ENCODE measurements at places on chromosomes 6 and 20.
A peak's percentile ranks its signal among the peaks of the same experiment; 100 is the strongest.

GRCh38 chr6:139288496-139289040 is 3.2 kb downstream of the TXLNB start:
- no peak for DNase-seq

- peak; percentile 54 for DNase-seq
These were observed 126.3 kb downstream of the CARMIL1 start for GRCh38 chr6:25405442-25405841.

DNA sequence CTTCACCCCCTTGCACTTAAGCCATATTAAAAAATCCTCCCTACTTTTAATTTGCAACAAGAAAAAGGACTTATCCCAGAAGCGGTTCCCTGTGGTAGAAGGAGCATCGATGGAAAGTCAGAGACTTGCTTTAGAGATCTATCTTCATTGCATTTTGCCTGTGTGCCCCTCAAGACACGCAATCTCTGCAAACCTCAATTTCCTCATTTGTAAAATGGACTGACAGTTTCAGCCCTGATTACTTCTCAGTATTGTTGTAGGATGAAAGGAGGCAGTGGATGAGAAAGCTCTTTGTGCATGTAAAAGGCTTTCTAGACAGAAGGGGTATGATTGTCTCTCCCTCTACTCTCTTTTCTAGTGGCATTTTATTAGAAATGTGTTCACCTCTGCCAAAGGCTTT is 410.2 kb downstream of the CDC5L start:
- DNase-seq: peak; percentile 49

- DNase-seq: no peak
These were observed 240.0 kb downstream of the TMEM242 start for GRCh38 chr6:157083343-157083742.

DNA sequence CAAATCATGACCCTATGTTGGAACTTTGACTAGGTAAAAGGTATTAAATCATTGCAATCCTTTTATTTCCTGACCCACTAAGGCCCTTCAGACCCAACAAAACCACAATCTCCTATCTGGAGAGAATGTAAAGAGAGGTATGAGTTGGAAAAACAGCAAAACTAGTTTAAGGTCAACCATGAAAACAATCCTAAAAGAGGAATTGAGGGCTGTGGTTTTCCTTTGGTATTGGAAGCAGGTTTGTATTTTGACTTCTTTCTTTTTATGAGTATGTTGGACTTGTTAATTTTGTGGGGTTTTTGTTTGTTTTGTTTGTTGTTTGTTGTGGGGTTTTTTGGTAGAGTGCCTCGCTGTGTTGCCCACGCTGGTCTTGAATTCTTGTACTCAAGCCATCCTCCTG is 4.7 kb upstream of the SEC63 start:
- DNase-seq: no peak

DNA sequence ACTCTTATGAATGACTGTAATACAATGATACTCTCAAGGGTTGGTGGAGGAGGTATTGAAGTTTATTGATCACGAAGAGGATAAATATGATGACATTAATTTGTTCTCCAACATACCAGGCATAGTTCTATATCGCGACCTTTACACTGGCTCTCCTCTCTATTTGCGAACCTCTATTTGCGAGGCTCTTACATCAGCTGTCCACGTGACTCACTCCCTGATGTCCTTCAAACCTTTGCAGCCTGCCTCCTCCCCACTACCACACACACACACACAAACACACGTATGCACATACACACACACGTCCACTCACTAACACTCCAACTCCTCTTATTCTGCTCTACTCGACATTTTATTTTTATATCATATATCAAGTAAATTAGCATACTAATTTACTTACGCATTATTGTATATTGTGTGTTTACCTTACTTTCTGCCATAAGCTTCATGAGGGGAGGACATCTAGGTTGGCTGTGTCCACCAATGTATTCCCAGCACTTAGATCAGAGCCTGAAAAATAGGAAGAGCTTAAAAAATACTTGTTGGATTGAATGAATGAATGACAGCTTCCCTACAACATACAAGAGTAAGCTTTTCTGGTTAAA is 53.3 kb upstream of the TNFRSF21 start:
- DNase-seq: no peak

- no peak for DNase-seq
These were observed 246.0 kb upstream of the TENT5A start for GRCh38 chr6:81998432-81998831.

DNA sequence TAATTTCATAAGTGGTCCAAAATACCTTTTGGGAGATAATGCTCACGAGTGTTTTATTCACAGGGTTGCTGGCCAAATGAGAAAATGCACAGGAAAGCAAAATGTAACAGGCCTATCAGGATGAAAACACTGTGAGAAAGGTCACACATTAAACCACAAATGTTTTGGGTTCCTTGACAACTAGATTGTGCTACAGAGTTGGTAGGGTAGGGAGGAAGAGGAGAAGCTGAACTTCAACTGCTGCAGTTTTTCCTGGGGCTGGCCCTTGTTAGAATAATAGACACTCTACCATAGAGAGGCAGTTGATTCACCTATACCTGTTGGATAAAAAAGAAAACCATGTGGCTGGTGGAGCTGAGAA is 28.1 kb upstream of the PAQR8 start:
- DNase-seq: no peak

DNA sequence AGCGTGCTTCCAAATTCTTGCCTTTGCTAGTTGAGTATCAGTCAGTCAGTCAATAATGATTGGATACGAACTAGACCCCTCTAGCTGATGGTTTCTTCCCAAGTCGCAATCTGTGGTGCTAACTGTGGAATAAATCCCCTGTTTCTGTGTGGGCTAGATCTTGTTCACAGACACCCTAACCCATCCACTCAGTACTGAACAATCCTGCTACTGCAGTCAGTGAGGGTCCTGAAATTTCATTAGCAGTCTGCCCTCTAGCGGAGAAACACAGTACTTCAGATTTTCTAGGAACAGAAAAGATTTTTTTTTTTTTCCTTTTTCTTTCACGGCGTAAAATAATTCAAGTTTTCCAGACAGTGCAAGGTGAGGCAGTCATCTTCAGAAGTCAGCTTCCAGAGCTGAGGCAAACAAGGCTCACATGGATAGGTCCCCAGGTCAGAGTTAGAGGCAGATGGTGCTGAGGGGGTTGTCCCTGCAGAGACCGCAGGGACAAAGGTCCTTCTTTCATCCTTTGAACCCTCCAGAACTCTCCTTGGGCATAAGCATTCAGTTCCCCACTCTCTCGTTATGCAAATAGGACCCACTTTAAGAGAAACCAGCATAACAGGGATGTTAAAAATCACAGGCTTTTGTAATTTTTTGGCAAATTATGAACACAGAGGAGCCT is 119.6 kb downstream of the SCML4 start:
- peak; percentile 24 for DNase-seq

DNA sequence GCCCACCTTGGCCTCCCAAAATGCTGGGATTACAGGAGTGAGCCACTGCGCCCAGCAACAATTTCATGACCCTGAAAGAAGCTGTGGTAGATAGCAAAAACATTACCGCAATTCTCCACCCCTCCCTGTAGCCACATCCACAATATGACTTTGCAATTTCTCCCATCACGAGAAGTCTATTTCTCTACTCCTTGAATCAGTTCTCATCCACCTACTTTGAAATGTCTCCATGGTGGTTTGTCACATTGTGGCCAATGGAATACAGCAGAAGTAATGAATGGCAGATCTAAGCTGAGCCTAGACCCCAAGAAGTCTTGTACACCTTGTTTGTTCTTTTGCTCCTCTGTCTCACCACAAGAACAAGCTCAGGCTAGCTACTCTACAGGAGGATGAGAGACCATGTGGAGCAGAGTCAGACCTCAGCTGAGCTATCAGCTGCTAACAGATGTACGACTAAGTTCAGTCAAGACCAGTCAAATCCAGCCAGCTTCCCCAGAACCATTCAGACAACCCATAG is 6.3 kb downstream of the OXT start:
- DNase-seq: no peak

Data from CD14-positive monocyte (primary cell).